ENCODE measurements at places on chromosomes 3 and 15.

DNA sequence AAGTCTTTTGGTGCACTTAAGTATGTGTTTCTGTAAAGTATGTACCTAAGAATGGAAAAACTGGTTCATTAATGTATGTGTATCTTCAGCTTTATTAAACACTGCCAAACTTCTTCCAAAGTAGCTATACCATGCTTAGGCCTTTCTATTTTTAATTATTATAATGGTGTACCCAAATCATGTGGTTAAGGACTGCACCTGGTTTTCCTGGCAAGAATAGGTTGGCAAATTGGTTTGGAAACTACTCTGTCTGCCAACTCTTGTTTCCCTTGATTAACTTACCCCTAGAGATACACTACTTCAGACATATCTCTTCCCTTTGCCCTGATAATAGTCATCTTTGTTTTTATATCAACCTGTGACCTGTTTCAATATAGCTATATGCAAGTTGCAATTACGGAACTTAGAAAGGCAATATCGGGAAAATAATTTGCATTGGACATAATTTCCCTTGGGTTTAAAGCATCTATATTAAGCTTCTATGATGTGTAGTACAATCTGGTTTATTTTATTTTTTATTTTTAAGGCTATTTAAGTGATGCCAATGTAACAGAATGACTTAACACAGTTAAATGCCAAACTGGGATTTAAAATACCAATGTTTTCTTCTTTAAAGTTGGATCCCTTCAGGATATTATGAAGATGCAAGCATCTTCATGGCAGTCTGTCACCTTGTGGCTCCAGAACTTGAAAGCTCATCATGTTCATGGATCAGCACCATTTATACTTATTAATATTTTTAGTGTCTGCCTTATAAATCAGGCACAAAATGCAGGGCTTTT, 40.6 kb upstream of the TMEM108 start:
- no peak for DNase-seq

DNA sequence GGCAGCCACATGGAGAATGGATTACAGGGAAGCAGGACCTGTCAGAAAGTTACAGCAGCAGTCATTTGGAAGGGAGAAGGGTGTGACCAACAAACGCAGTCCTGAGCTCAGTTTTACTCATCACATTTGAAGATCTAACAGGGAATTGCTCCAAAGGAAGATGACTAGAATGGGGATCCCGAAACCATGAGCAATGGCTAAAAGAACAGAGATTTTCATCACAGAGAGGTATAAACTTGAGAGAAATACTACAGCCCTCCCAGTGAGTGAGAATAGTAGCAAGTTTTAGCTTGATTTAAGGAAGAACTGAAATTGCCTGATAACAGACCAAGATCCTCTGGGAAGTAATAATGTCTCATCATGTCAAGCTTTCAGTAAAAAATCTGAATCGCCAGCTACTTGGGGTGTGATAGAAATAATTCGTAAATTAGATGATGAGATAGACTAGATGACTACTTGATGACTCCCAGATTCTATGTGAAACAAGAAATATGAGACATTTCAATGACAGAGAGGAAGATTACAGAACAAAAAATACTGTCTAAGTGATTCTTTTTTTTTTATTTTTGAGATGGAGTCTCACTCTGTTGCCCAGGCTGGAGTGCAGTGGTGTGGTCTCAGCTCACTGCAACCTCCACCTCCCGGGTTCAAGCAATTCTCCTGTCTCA, 16.9 kb downstream of the CD47 start:
- DNase-seq: no peak

DNA sequence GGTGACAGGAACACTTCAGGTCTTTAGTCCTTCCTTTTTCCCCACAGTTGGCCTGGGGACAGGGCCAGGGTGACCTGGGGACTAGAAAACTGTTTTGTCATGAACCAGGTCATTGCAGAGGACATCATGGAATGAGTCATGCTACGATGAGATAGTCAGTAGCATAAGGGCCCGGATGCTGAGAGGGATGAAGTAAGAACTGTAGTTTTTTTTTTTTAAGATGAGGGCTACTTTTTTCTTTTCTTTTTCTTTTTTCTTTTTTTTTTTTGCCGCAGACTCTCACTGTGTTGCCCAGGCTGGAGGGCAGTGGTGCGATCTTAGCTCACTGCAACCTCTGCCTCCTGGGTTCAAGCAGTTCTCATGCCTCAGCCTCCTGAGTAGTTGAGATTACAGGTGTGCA, 8.0 kb downstream of the MAP2K5 start:
- no peak for DNase-seq

DNA sequence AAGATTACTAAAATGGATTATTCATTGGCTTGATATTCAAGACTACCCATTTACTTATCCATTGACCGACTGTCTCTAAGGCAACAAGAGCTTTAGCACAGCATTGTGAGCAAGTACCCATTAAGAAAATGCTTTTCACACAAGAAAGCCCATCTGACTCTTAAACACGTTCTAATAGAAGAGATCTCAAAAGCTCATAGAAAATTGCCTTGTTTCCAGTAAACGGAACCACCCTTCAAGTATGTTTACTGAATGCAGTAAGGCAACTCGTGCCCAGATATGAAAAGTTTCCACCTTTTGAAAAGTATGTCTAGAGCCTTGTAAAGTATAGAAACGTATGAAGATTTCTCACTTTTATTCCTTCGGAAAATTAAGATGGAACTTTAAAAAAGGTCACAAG, 655.3 kb upstream of the ALCAM start:
- DNase-seq: no peak

- DNase-seq: no peak
These were observed 154.2 kb downstream of the RAB11A start for GRCh38 chr15:66023311-66023972.

- no peak for DNase-seq
These were observed 18.1 kb upstream of the GOLIM4 start for GRCh38 chr3:168113848-168114247.

DNA sequence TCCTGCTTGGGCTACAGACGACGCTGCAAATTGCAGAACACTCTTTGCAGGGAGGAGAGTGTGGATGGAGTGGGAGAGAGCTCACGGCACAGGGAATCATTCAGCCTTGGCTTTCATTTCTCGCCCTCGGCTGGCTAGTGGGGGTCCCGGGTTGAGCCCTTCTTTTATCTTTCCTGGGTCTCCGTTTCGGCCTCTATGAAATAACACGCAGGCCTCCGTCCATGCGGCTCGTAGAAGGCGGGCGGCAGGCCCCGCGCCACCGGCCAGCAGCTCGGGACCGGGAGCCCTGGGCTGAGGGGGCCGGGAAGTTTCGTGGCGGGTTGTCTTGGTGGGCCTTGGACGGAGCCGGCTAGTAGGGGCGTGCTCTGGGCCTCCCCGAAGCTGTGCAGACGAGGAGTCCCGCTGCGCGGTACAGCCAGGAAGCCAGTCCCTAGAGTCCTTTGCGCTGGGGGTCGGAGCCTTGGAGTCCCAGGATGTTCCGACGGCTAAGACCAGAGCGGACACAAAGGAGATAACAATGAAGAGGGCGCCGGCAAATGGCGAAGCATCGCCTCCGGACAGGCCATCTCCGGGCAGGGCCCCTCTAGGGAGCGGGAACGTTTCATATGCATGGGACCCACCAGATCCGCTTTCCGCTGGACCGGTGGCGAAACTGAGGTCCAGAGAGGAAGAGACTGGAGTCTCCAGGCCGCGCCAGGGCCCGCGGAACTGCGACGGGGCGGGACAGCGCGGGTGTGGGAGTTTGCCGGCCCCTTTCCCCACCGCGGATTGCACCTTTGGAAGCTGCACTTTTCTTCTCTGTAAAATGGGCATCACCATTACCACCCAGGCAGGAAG, 4.3 kb downstream of the RNU6-1 start:
- DNase-seq: no peak

DNA sequence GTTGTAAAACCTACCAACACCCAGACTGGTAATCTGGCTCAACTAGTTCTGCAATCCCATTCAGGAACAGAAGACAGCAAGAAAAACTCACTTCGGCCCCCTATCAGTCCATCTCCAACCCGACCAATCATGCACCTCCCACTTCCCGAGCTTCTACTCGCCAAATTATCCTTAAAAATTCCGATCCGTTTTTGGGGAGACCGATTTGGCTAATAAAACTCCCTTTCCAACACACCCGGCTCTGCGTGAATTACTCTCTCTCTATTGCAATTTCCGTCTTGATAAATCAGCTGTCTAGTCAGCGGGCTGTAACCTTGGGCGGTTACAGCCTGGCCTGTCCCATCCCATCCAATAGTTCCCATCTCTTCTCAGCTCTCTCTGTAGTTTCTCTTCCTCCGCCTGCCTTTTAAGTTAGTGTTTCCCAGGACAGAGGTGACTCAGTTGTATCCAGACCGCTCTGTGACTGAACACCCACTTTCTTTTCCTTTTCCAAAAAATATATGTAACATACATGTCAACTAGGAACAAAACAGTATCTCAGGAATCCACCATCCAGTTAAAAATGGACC, 780 bp upstream of the ACAD9 start:
- peak; percentile 66 for DNase-seq

- no peak for DNase-seq
These were observed 984.1 kb upstream of the GBE1 start for GRCh38 chr3:82745544-82745943.

DNA sequence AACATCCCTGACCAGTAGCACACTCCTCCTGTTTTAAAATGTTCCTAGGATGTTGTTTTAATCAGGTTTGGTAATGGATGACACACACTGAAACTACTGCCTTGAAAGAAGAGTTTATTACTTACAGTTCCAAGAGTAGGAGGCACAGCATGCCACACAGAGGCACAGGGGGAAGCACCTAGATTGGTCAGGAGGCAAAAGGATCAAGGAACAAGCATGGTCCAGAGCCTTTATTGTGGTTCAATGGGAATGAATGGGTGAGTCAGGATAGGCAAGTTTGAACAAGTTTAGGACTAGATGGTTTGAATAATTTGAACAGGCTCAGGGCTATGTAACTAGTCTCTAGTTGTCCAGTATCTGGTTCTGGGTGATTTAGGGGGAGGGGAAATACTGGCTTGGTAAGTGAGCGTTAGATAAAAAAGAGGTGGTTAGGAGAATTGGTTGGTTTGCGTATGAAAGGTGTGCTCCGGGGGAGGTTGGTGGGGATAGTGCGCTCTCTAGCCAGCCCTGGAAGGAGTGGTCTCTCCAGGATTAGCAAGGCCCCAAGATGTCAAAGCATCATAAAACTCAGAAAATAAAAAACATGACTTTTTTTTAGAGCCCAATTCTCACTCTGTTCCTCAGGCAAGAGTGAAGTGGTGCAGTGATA, 35.1 kb downstream of the TMOD3 start:
- DNase-seq: no peak

DNA sequence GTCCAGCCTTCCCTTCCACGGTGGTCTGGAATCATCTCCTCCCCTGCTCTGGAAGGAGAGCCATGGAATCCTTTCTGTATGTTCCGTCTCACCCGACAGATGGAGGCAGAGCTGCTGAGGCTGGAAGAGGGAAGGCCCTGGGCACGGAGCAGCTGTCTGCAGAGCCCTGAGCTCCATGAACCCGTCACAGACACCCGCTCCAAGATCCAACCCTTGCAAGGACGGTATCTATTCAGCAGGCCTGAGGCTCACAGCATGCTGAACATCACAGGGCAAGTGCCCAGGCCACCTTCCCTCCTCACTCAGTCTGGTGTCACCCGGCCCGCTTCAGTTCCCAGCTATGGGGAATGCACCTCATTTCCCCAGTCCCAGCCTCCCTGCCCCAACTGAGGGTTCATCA, 103.9 kb downstream of the LRIG1 start:
- DNase-seq: no peak

DNA sequence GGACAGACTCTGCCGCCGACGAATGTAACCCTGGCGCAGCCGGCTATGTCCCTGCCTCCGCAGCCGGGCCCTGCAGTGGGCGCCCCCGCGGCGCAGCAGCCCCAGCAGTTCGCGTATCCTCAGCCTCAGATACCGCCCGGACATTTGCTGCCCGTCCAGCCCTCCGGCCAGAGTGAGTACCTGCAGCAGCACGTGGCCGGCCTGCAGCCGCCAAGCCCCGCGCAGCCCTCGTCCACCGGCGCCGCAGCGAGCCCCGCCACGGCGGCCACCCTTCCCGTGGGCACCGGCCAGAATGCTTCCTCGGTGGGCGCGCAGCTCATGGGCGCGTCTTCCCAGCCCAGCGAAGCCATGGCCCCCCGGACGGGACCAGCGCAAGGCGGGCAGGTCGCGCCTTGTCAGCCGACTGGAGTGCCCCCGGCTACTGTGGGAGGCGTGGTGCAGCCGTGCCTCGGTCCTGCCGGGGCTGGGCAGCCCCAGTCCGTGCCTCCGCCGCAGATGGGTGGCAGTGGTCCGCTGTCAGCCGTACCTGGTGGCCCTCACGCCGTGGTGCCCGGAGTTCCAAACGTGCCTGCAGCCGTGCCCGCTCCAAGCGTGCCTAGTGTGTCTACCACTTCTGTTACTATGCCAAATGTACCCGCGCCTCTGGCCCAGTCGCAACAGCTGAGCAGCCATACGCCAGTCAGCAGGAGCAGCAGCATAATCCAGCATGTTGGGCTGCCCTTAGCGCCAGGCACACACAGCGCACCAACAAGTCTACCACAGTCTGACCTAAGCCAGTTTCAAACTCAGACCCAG, 2.4 kb downstream of the TSC22D2 start:
- peak; percentile 45 for DNase-seq

DNA sequence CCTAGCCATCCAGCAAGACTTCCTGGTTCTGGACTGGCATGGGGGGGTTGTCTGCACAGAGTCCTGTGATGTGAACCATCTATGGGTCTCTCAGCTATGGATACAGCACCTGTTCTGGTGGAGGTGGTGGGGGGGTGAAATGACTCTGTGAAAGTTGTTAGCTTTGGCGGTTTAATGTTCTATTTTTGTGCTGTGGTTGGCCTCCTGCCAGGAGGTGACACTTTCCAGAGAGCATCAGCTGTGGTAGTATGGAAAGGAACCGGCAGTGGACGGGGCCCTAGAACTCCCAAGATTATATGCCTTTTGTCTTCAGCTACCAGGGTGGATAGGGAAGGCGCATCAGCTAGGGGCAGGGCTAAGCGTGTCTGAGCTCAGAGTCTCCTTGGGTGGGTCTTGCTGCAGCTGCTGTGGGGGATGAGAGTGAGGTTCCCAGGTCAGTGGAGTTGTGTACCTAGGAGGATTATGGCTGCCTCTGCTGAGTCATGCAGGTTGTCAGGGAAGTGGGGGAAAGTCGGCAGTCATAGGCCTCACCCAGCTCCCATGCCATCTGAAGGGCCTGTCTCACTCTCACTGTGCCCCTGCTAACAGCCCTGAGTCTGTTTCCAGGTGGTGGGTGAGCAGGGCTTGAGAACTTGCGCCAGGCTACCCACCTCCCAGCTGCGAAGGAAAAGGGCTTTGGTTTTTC, 7.1 kb upstream of the LARS2 start:
- peak; percentile 37 for DNase-seq

- DNase-seq: peak; percentile 33
These were observed 15.1 kb downstream of the LACTB start for GRCh38 chr15:63136742-63137141.

DNA sequence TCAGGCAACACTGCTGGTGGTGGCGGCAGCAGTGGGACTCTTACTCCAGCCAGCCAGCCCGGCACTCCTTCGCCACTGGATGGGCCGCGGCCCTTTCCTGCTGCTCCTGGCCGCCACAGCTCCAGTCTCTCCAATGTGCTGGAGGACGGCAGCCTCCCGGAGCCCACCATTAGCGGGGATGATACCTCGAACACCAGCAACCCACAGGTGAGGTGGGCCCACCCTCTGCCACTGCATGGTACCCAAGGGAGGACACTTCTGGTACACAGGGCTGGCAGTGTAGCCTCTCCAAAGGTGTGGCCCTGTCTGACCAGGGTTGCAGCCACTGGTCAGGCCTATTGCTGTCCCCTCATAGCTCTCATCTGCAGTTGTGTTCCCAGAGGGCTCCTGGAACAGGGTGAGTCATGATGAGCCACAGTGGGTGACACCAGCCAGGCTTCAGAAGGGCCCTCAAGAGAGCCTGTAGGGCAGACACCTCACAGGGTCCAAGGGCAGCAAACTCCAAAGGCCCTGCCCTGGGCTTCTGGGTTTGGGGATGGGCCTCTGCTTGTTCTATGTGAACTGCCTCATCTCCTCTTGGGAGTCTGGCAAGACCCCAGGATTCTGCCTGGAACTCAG, 20.8 kb downstream of the NBEAL2 start:
- no peak for DNase-seq

All from dermis microvascular lymphatic vessel endothelial cell (primary cell).